ENCODE measurements at places on chromosomes 6 and 20. TPM values are rescaled to one million over a fixed set of nuclear protein-coding genes. Genes with fewer than 3 reads are reported as not detected.

The EFCAB8 gene
- total RNA-seq, result 2.3 TPM

The SERPINB6 gene
- total RNA-seq, result 164 TPM

- DNase-seq, result no peak
These were observed 48.0 kb downstream of the GCLC start for GRCh38 chr6:53496797-53497375.

DNA sequence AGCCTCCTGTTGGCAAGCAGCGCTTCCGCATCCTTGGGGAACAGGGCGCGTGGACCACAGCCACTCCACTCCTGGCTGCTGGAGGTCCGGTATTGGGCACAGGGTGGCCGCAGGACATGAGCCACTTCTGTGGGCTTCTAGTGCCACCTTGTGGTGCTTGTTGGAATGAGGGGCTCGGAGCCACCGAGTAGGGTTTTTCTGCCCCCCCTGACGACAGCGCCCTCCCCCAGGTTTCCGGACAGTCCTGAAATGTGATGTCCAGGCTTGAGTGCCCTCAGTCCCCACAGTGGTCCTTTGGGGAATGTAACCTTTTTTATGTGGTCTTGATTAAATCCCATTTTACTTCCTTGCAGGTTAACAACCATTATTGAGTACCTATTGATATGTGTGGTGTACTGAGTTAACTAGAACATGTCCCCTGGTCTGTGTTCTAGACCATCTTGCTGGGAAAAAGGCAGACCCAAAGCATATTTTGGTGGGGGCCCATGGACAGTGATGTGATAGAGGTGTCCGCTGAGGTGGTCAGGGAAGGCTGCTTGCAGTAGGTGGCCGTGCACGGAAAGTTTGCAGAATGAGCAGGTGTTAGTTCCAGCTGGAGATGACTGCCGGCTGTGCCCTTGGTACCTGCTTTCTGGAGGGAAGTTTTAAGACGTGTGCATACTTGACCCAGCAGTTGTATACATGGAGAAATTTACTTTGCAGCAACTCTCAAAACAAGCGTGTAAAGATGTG, 70.0 kb downstream of the PTPN1 start:
- peak; percentile 65 for DNase-seq

- no peak for DNase-seq
These were observed 27.4 kb downstream of the BTBD9 start for GRCh38 chr6:38612143-38612965.
